ENCODE measurements at places on chromosomes 12 and 14.

DNA sequence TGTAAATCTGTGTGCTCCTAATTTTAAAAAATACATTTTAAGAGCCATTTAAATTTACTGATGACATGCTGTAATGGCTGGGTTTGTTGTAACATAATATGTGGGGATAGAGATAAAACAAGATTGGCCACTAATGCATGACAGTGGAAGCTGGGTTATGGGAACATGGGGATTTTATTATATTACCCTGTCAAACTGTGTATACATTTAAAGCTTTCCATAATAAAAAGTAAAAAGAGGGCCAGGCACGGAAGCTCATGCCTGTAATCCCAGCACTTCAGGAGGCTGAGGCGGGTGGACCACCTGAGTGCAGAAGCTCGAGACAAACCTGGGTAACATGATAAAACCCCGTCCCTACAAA, 9.1 kb downstream of the TMEM233 start:
- no peak for DNase-seq

DNA sequence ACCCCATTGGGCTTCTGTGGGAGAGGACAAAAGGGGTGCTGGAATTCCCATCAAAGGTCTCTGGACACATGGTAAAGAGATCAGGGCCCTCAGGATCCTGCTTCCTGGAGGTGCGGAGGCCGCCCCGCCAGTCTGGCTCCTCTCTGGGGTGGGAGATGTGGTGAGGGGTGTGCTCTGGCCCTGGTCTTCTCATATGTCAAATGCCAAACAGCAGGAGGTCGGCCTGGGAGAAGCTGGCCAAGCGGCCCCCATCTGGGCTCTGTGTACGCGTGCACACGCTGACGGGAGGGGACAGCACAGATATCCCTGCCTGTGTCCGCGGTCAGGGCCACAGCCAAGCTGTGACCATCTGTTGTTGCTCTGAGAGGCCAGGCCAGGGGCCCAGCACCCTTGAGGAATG, 14.1 kb downstream of the FIGNL2 start:
- DNase-seq: no peak

- no peak for DNase-seq
These were observed 35.3 kb downstream of the SLC2A14 start for GRCh38 chr12:7837366-7837765.

GRCh38 chr12:15801770-15802744, 12.9 kb upstream of the EPS8 start:
- DNase-seq: no peak

- DNase-seq: no peak
These were observed 9.5 kb downstream of the FANCM start for GRCh38 chr14:45145214-45145613.

DNA sequence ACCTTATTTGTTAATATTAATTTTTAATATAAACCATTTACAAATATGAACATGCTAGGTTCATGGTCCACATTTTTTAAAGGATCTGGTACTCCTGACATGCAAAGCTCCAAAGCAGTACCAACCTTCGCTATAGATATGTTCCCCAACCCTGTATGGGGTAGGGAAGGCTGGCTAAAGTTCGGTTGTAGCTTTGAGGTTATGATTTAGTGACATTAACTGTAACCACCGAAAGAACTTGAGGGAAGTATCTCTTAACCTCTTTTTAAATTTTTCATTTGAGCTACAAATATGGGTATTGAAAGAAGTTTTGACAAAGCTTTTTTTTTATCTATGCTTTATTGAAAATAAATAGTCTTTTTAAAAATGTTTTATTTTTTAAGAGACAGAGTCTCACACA, 115.5 kb downstream of the DYRK2 start:
- no peak for DNase-seq

DNA sequence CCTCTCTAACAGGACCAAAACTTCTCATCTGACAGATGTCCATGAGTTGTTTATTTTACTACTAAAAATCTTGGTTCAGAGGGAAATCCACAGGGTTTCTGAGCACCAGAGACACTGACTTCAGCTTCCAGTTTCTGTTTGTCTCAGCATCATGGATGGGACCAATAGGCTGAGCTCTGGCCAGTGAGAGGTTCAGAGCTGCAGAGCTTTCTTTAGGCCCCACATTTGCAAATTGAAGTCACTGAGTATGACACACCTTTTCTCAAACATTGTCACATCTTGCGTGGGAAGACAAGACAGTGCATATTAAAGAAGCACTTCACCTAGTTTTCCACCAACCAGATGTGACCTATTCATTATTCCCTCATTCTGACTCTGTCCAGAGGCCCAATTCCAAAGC, 45.2 kb downstream of the RDH12 start:
- DNase-seq: no peak

- no peak for DNase-seq
These were observed 15.9 kb downstream of the GALNT8 start for GRCh38 chr12:4736091-4736490.

DNA sequence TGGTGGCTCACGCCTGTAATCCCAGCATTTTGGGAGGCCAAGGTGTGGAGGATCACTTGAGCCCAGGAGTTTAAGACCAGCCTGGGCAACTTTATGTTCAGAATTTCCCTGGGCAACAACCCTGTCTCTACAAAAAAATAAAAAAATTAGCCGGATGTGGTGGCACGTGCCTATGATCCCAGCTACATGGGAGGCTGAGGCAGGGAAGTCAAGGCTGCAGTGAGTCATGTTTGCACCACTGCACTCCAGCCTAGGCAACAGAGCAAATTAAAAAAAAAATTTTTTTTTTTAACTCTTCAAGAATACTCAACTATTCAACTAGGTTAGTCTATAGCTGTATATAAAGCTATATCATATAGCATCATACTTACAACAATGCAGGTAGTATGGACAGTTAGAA, 113.0 kb downstream of the RALGAPA1 start:
- no peak for DNase-seq

DNA sequence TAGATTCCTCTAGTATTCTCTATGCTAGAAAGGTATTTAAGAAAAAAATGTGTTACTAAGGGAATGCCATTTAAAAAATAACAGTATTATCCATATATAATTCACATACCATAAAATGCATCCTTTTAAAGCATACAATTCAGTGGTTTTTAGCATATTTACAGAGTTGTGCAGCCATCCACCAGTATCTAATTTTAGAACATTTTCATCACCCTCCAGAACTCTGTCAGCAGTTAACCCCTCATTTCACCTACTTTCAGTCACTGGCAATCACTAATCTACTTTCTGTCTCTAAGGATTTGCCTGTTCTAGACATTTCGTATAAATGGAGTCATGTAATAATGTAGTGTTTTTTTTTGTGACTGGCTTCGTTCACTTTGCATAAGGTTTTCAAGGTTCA, 33.4 kb downstream of the TBC1D15 start:
- DNase-seq: no peak

DNA sequence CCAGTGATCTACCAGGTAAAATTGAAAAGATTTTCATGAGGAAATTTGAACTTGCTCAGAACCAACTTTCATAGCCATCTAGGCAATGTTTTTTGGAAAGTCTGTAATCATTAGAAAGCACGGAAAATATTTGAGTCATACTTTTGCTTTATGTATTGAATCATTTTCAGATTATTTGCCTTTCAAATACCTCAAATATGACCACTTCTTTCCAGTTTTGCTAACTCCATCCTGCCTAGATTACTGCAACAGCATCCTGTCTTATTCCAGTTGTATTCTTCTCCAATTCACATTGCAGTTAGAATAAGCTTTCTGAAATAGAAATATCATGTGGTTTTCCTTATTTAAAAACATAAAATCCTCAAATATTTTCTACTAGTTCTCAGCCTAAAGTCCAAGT, 239.8 kb upstream of the FAR2 start:
- DNase-seq: no peak

- no peak for DNase-seq
These were observed 147.1 kb upstream of the SLCO1C1 start for GRCh38 chr12:20547816-20548575.
